ENCODE measurements at places on chromosomes 3 and 15.

DNA sequence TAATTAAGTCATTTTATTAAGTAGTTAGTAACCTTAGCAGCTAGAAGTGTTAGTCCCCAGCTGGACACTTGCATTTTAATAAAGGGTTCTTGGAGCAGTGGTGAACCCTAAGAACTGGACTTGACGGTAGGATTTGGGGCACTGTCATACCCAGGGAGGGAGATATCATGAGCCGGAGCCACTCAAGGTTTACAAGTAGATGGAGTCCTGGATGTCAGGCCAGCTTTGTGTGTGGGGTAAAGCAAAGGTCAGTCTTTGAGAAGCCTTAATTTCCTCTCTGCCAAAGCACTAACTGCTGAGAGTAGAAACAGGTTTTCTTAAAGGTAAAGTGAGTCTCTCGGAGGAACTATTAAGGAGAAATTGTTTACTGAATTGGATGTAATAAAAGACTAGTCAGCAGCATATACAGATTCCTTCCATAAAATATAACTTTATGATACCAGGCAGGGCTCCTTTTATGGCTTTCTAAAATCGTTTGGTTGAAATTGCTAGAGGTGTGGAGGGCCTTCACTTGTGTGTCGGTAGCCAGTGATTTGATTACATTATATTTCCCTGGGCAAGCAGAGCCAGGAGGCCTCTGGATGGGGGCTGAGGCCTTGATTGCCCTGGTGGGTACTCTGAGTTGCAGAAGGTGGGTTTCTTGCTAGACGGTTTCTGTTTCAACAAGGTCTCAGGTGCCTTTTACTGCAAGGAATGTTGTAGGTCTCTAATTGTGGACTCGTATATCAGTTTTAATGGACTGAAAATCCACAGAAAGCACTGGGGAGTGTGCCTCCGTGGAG is 23.1 kb downstream of the SQOR start:
- DNase-seq, result no peak

DNA sequence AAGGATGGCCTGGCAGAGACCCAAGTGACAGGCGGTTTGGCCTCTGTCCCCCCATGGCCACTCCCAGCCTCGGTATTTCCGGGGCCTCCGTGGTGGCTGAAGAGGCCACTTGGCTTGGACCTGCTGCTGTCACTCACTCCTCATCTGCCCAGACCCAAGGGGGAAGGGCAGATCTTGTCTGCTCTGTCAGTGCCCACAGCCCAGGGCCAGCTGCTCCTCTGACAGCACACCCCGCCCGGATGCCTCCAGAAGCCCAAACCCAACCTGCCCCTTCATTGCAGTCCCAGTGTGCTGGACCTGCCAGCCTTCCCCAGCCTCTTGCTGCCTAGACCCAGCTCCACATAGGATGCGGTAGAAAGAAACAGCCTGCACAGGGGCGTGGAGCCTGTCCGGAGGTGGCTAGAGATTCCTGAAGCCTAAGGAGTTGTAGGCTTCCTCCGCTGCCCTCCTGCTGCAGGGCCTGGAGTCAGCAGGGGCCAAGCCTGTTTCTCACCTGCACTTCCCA is 52.0 kb downstream of the MAGEF1 start:
- DNase-seq, result no peak

- no peak for DNase-seq
Observed at GRCh38 chr3:116029266-116029665, 406.0 kb downstream of the GAP43 start.

DNA sequence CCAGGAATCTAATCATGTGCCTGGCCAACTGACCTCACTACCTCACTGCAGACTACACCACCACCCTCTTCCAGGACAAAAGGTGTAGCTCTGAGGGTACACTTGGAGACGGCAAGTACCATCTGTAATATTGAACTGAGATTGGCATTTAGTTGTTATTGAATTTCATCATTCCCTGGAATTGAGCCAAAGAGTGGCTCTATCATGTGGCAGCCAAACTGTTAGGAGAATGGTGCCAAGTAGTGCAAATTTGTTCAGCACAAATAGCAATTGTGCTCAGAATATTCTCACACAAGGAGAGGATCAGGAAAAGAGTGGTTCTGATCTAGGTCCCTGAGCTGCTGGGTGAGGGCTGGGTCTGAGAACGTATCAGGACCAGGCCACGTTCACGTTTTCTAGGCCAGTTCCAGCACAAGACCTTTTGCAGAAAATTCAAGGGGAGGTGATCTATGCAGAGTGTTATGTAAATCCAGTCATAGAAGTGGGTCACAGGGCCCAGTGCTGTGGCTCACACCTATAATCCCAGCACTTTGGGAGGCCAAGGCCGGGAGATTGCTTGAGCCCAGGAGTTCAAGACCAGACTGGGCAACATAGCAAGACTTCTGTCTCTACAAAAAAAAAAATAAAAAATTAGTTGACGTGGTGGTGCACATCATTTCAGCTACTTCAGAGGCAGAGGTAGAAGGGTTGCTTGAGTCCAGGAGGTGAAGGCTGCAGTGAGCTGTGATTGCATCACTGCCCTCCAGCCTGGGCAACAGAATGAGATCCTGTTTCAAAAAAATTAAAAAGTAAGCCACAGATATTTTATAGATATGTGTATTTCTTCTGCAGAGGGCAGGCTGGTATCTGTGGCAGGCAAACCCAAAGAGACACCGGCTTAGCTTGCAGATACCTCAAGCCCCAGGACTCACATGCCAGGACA is 31.9 kb upstream of the CFAP161 start:
- DNase-seq, result no peak

- DNase-seq, result no peak
Observed at GRCh38 chr3:152097770-152098169, 171.0 kb upstream of the MBNL1 start.

GRCh38 chr15:70416829-70417228 is 319.1 kb upstream of the TLE3 start:
- no peak for DNase-seq

DNA sequence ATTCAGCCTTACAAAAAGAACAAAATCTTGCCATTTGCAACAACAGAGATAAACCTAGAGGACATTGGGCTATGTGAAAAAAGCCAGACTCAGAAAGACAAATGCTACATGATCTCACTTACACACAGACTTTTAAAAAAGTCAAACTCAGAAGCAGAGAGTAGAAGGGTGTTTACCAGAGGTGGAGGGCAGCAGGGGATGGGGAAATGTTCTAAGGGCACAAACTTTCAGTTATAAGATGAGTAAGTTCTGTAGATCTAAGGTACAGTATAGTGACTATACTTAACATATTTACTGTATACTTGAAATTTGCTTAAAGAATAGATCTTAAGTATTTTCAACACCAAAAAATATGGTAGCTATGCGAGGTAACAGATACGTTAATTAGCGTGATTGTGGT is 3.0 kb downstream of the MYEF2 start:
- no peak for DNase-seq

DNA sequence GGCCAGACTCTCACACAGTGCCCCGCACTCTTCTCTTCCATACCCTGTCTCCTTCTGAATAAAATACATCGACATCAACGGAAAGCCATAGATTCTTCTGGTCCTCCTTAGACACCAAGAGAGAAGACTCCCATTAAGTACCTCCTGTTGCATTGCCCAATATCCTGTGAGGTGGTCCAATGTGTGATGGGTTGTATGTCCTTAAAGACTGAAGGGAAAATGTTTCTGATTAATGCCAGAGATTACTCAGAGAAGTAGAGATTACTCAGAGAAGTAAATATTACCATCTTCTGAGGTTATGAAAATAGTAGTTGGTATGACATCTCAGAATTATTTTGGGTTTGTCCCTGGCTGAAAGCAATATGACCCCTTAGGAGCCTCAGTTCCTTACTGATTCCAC is 60.8 kb upstream of the GALNT15 start:
- no peak for DNase-seq

DNA sequence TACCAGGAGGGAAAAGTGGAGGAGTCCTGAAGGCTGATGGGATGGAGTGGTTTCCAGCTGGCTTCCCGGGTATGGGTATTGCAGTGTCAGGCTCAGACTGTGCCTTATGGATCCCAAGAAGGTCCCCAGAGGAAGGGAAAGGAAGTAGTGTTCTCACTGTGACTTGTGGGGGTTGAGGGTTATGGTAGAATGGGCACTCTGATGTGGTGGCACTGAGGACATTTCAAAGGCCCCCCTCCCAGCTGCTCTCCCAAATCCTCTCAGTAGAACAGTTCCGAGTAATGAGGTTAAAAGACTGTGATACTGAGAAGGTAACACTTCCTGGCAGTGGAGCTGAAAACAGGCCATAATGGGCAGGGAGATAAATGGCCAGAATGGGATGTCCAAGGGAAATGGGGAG is 23.1 kb upstream of the TIMP4 start:
- DNase-seq, result no peak
